Fibroblast of upper back skin (primary cell): ENCODE measurements at places on chromosomes 1 and 21.

DNA sequence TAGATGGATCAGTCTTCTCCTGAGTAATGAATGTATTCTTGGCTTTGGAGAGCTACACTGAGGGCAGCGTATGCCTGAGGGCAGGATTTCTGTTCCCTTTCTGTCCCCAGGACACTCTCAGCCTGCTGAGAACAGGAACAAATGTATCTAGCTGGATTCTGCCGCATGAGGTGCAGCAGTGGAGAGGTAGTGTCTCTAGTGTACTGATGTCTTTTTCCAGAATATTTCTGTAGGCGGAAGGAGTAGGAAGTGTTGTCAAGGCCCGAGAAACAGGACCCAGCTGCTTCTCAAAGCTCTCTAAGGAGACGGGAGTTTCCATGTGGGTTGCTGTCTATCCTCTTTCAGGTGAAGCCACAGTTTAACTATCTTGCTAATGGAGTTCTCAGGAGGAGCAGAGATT lies 65.5 kb downstream of the MT1HL1 start:
- no peak for DNase-seq

GRCh38 chr1:179779645-179780272 lies 36.7 kb downstream of the FAM163A start:
- DNase-seq, result no peak

- no peak for DNase-seq
Observed at GRCh38 chr1:21641967-21642739, 27.0 kb downstream of the RAP1GAP start.

DNA sequence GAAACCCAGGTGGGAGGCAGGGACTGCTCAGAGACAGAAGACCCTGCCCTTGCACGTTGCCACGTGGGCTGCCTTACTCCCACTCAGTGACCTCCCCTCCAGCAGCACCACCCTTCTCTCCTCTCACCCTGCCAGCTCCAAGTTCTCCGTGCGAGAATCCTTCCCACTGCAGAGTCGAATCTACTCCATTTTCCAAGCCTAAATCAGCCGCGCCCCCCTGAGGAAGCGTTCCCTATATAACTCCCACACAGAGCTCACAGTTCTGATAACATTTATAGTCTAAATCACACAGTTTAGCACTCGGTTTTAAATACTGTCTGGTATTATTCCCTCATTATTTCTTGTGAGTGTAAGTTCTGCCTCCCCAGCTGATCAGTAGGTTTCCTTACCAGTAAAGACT lies 7.7 kb downstream of the LRRN2 start:
- DNase-seq, result no peak

DNA sequence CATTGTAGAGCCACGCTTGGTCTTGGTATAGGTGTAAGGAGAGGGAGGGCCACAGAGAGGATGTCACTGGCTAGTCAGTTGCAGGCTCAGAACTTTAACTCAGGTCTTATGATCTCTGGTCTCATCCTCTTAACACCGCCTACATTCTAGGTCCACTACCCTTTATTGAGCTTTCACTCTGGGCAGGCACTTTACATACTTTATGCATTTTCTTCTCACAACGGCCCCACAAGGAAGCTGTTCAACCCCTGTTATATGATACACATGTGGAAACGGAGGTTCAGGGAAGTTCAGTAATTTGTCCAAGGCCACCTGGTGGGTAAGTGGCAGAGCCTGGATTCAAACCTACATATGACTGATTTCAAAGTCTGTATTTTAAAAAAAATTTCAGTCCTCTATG lies 25.3 kb upstream of the RCAN3 start:
- no peak for DNase-seq

DNA sequence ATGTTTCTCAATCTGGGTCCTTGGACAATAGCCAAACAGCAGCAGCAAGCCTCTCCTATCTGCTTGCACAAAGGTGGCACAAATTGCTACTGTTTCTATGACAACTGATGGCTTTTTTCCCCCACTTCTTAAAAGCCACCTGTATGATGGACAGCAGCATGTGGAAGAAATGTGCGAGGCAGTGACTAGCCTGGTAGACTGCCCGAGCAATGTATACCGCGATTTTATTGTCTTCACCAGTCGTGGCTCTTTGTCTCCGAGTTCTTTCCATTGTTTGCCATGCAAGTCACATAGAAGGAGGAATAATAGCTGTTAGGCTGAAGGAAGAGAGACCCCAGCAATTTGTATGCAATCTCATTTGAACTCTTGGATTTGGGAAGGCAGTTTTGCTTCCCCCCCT lies 79.4 kb downstream of the S1PR1 start:
- DNase-seq, result no peak

DNA sequence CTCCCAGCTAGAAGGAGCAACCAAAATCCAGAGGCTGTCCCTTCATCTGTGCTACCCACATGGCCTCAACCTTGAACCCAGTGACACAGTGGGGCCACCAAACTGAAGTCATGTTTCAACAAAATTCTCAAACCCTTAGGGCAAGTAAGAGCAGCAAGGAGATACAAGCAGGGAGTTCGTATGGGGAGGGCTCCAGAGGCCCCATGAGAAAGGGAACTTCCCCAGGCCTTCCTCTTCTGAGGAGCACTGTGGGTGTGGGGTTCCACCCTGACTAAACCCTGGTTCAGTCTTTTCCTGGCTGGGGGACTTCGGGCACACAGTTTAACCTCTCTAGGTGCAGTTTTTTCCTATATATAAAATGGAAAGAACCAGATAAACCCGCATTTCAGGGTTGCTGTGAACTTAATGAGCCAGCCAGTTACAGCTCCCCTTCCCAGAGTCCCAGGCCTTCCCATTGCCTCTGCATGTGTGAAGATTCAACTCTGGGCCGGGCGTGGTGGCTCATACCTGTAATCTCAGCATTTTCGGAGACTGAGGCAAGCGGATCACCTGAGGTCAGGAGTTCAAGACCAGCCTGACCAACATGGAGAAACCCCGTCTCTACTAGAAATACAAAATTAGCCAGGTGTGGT lies 8.0 kb upstream of the THEMIS2 start:
- DNase-seq, result no peak

DNA sequence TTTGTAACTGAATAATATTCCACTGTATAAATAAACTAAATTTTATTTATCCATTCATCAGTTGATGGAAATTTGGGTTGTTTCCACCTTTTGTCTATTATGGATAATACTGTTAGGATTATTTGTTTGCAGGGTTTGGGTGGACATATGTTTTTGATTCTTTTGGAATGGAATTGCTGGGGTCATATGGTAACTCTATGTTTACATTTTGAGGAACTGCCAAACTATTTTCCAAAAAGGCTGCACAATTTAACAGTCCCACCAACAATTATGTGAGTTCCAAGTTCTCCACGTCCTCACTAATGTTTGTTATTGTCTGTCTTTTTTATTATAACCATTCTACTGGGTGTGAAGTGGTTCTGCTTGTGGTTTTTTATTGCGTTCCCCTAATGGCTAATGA lies 4.3 kb upstream of the SERBP1 start:
- DNase-seq, result peak; percentile 63

GRCh38 chr1:26959722-26960624 lies at the start of gene KDF1:
Gene KDF1 (minus strand): TSS chr1:26960468. CDS start chr1:26952380, 8,088 bp downstream.
- no peak for DNase-seq

DNA sequence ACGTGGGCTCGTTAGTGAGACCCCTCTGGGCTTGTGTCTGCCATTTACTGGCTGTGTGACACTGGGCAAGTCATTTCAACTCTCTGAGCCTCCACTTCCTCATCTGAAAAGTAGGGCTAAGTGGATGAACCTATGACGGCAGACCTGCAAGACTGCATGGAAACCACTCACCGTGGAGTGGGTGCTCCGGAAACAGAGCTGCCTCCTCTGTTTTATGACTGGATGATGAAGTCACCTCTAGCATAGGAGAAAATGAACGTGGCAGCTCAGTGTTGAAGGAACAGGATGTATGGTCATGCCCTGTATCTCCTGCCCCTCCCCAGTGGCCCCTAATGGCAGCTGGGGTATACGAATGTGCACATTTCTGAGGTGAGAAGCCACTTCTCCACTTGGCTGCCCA lies 40.5 kb downstream of the STPG1 start:
- DNase-seq, result no peak

DNA sequence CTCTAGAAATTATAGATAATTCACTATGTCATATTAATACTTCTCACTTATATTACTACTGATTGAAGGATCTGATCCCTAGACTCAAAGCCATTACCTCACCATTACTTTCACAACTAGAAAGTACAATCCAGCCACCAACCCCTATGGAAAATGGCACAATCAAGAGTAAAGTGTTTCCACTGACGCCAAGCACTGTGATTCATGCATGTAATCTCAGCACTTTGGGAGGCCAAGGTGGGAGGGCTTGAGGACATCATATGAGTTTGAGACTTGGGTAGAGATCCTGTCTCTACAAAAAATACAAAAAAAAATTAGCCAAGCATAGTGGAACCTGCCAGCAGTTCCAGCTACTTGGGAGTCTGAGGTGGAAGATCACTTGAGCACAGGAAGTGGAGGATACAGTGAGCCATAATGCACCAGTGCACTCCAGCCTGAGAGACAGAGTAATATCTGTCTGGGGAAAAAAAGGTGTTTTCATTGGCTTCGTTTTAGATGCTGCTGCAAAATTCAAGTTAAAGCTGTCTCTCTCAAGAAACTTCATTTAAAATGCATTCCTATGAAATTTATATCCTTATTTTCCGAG lies 126.5 kb downstream of the AKT3 start:
- no peak for DNase-seq

DNA sequence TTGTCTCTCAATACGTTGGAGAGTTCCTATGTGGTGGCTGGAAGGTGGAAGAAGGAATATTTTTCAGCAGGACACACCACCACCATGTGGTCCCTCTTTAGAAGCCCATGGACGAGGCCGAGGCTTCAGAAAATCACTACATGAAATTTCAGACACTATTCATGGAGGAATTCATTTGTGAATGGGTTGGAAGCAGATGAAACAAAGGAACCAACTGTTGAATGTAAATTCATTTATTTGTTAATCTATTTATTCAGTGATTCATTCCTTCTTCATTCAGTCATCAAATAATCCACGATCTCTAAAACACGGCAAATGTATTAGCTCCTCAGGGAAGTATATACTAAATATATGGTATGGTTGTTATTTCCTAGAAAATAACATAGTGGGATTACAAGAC lies 12.2 kb downstream of the SLC35F3 start:
- DNase-seq, result peak; percentile 42

GRCh38 chr1:88742531-88742930 lies 58.5 kb downstream of the PKN2 start:
- no peak for DNase-seq

DNA sequence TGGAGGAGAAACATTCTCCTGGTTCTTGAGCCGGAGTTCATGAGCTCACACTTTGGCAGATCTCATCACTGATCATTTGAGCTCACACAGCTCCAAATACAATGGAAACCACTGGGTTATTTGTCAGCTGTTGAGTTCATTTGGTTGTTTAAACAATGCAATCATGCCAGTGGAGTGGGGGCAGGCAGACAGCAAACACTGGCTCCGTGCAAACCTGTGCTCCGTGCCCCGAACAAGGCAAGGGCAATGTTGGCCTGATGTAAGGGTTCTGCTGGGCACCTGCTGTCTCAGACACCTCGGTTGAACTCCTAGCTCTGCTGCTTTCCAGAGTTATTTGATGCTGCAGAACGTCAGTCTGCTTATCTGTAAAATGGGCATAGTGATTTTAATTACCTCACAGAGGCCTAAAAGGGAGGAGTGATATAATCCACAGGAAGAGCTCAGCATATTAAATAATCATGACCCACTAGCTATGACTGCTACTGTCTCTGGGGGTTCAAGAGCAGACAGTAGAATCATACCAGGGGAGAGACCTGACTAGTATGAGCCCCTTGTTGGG lies 20.0 kb upstream of the CLIC6 start:
- DNase-seq, result no peak

GRCh38 chr1:241640149-241640866 lies at the start of the genes CHML and OPN3:
Gene CHML (minus strand): TSS chr1:241640369. CDS start chr1:241635766, 4,603 bp downstream.
Gene OPN3 (minus strand): TSS chr1:241640369. CDS start chr1:241640254, 115 bp downstream.
- peak; percentile 89 for DNase-seq

GRCh38 chr1:160077486-160077885 lies 3.9 kb upstream of the KCNJ9 start:
- DNase-seq, result no peak

DNA sequence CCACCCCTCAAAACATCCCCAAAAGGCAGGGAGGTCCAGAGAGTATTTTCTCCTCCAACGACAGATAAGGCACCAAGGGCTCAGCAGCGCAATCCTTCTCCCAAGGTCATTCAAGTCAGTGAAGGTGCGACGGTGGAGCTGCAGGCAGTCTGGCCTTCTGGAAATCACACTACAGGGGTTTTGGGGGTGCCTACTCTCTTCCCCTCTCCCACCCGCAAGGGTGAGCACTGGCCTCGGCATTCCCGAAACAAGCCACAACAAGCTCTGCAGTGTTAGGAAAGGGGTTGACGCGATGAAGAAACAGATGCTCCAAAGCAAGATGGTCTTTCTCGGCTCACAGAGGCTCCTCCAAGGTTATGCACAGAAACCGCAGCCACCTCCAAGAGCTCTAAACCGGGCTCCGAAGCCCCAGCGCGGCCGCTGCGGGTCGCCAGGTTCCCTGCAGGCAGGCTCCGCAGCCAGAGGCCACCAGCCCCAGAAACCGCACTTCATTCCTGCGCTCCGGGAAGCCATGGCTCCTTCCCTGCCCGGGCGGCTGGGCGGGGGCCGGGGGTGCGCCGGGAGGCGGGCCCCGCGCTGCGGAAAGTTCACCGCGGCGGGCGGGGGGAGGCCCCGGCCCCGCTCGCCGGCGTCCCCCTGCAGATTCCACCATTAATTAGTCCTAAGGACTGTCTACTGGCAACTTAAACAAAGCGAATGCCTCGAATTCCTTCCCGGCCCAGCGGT lies 1.1 kb downstream of the LUZP1 start:
- DNase-seq, result peak; percentile 76

DNA sequence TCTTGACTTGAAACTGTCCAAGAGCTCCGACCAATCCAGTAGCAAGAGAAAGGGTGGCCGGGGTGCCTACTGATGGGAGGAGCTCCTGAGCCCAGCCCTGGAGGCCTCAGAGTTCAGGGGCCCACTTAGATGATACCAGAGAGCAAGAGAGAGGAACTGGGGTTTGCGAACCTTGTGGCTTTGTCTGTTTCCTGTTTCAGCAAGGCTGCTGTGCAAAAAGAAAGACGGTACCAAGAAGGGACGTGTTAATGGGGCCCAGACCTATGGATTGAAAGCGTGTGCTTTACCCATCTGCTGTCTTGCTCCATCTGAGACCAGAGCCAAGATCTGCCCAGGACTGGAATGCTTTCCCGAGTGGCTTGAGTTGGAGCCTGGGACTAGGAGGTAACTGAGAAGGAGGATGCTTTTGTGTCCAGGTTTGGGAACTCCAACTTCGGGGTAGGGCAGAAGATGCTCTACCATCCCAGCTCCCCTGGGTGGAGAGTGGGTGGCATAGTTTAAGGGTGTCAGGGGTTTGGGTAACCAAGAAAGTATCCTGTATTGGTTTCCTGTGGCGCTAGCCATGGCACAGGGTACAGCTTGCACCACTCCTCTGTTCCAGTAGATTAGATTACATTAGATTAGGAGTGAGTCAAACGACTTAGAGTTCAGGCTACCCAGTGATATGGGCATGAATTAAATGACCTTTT lies at the start of gene TRAF3IP3:
TRAF3IP3 (plus strand) TSS at position 128 of the 689 bp plus-strand sequence. CDS start 3,987 bp downstream, outside the sequence.
- DNase-seq, result no peak

- no peak for DNase-seq
Observed at GRCh38 chr1:204777591-204777990, 92.1 kb upstream of the LRRN2 start.
